ENCODE measurements at places on chromosomes 1 and 21. TPM values are rescaled to one million over a fixed set of nuclear protein-coding genes. Genes with fewer than 3 reads are reported as not detected.
A peak's percentile ranks its signal among the peaks of the same experiment; 100 is the strongest.

Gene SYT2
- polyA plus RNA-seq, result under 0.01 TPM

Gene C1orf105
- not detected for polyA plus RNA-seq

Gene SLAMF8
- 0.04 TPM for polyA plus RNA-seq

Gene TDRD5
- not detected for polyA plus RNA-seq

DNA sequence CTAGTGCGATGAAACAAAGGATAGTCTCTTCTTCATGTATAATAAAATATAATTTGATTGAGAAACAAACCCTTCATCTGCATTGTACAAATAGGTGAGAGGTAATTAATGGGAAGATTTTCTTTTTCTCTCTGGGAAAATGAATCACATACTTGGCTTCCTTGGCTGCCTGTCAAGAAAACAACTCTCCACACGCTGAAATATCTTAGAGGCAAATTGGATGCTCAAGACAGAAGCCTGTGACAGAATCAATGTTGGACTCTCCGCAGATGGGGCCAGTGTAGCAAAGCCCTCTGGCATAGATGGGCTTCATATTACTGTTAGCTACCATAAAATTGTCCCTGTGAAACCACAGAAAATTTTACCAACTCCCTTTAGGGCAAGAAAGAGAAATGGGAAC lies 186.6 kb downstream of the GRIK1 start:
- no peak for DNase-seq

GRCh38 chr1:207021876-207022596 lies 10.5 kb downstream of the C1orf116 start:
- DNase-seq, result no peak

DNA sequence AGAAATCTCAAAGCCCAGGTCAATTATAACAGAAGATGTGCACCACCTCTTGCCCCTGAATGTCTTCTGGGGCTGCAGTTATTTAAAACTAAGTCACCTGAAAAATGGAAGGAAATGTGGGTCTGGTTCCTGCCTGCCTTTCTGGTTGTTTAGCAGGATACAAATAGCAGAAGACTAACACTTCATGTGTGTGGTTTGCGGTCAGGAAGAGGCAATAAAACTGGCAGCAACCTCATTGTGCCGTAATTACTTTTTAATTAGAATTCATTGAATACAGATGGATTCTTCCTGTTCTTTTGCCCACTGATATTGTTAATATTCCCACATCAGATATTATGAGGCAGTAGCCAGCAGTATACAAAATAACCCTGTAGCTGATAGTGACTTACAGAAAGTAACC lies 345.7 kb downstream of the ZNF326 start:
- no peak for DNase-seq

DNA sequence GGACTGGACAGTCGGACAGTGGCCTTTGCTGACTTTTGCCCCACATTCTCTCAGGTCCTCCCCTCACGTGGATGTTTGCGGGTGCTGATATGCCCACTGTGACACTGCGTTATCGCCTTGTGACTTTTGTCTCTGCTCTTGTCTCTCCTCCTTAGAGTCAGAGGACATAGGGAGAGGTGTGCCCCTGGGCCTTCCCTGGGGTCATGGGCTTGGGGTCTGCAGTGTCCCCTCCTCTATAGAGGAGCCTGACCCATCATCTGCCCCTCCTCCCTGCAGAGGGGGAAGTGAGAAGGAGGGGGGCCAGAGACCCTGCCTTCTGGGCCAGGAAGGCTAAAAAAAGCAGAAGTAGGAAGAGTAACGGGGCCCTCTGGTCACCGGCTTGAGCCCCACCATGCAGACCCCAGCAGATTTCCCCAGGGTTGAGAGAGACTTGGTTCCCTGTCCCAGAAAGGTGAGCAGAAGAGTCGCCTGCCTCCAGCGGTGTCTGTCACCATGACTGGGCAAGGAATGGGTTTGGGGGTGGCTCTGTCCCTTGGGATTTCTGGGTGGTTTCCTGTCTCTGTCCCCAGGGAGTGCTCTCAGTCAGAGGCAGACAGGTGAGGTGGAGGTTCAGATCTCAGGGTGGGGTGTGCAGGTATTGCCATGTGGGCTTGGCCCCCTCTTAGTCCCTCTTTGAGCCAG lies 13.3 kb downstream of the RPS6KA1 start:
- DNase-seq, result no peak

GRCh38 chr1:115069659-115070308 lies 19.5 kb downstream of the TSPAN2 start:
- DNase-seq, result peak; percentile 14

- no peak for DNase-seq
Measured at GRCh38 chr1:228453022-228453560, 34.1 kb upstream of the RNF187 start.

DNA sequence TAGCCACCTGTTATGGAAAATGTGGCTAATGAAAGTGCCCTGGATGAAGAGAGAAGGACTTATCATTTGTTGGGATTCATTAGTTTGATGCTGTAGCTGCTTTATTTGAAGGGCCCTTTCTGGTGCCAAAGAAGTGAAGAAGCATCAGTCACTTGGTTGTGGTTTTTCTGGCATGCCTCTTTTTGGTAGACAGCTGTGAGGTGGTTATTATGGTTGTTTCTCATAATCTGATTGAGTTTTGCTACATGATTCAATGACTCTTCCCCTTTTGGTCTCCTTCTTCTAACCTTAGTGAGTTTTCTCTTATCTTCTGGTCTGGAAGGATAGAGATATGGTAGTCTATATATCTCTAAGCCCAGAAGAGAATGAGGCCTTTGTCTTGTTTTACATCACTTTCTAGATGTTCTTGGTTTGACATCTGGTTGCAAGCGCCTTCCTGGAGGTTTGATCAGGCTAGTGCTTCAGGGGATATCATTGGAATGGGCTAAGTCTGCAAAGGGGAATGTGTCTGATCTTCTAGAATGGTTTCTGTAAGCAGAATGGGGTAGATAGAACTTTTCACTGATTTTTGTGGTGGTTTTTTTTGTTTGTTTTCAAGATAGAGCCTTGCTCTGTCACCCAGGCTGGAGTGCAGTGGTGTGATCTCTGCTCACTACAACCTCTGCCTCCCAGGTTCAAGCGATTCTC lies 26.0 kb downstream of the ARID1A start:
- no peak for DNase-seq

DNA sequence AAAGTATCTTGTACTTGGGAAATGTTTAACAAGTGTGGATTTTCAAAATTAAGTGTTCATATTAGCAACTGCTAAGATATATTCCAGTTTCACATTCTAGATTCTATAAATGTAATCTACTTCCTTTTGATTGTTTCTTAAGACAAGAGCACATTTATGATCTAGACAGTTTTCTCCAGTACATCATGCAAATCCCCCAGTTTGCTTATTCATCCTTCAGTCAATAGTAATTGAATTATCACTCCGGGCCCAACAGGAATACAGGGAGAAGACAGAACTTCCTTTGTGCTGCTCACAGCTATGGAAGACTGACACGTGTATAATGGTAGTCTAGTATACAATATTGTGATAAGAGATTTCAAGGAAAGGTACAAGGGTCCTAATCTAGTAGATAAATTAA lies 14.5 kb downstream of the PLA2G4A start:
- DNase-seq, result no peak

GRCh38 chr21:24183077-24183476 lies 1424.2 kb downstream of the MRPL39 start:
- DNase-seq, result peak; percentile 29

Data from IMR-90 (cell line).